ENCODE measurements at places on chromosomes 13 and 19.
A peak's percentile ranks its signal among the peaks of the same experiment; 100 is the strongest.

DNA sequence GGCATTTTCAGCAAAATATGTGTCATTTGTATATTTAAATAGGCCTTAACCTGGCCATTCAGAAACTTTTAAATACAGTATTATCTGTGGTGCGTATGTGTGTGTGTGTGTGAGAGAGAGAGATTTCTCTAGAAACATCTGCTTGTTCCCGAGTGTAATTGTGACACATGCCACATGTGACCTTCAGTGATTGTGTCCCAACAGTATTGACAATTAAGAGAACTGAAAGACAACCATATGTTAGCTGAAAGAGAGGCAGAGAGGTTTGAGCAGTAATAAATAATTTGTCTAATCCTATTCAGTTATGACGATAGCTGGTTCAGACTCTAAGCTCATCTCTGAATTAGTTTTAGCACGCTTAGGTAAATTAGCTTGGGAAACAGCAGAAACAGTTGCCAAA lies 1503.1 kb downstream of the PCDH9 start:
- no peak for DNase-seq

DNA sequence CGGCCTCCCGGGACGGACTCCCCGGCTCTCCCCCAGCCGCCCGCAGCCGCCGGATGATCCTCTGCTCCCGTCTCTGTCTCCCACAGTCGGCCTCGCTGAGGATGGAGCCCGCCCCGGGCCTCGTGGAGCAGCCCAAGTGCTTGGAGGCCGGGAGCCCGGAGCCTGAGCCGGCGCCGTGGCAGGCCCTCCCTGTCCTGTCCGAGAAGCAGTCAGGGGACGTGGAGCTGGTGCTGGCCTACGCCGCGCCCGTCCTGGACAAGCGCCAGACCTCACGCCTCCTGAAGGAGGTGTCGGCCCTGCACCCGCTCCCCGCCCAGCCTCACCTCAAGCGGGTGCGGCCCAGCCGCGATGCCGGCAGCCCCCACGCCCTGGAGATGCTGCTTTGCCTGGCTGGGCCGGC lies 6.8 kb downstream of the ADAT3 start:
- no peak for DNase-seq

- DNase-seq, result no peak
These were observed 4.2 kb downstream of the RPS28 start for GRCh38 chr19:8325454-8325853.

DNA sequence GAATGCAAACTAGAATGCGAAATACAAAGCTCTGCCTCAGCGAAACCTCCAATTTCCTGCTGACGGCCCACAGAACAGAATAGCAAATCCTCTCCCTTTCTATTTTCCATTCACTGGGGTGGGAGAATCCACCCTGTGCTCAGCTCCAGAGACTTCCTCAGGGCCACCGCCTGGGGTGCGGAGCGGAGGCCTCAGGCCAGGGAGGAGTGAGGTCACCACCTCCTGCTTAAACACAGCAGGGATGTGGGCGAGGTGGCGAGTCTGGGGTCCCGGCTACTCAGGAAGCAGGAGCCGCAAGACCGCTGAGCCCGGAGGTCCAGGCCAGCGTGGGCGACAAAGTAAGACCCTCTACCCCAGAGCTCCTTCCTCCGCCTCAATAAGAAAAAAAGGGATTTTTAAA lies 666 bp upstream of the ZNF320 start:
- no peak for DNase-seq

DNA sequence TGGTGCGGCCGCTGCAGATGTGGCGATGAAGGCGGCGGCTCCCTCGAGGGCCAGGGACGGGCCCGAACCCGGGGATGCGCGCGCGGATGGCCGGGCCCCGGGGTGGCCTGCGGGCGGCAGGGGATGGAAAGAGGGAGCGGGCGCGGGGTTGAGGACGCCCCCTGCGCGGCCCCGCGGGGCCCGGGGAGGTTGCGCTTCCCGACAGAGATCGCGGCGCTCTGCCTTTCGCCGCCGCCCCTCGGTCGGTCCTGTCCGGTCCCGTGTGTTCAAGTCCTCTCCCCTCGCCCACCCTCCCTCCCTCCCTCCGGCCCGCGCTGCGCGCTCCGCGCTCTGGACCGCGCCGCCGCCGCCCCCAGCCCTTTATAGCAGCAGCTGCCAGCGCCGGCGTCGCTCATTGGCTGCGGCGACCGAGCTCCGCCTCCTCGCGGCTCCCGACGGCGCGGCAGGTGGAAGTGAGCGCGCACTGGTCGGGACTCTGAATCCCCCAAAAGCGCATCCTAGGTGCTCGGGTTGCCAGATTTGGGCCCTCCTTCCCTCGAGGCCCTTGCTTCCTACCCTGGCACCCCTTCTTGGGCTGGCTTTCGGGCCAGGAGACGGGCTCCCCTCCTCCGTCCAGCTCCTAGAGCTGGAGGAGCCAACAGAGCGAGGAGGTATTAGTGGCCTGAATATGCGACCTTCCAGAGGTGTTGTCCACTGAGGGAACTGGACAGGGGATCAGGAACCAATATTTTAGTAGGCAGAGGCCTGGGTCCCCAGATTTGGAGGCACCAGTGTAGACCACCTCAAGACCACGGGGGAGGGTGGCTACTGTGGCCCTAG lies at the start of gene ELAVL3:
TSS of gene ELAVL3 (minus strand) at position 332 of the 819 bp plus-strand sequence. CDS start 438 bp downstream, outside the sequence.
- peak; percentile 82 for DNase-seq

DNA sequence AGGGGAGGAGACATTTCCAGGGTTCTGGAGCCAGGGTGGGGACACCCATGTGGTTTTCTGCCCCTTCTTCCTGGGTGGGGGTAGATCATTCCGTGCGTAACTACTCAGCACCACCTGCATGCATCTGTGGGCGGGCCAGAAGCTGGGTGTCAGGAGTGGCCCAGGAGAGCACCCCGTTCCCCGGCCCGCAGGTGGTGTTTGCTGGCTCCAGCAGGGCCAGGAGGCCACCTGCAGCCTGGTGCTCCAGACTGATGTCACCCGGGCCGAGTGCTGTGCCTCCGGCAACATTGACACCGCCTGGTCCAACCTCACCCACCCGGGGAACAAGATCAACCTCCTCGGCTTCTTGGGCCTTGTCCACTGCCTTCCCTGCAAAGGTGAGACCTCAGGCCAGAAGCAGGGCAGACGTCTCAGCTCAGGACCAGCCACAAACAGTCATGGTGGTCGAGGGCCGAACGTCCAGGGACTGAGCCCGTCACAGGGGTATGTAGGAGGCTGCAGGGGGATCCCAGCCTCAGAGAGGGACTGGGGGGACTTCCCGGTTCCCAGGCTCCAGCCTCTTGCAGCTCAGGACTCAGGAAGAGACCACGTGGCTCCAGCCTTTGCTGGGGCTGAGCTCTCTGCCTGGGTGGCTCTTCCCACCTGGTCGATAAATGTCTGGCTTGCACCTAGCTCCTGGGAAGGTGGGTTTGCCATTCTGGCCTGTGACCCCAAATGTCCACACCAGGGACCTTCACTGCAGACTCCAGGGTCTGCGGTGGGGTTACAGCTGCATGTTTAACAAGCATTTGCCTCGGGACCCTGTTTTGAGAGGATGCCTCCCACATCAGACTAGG lies 1.6 kb downstream of the FSTL3 start:
- no peak for DNase-seq

GRCh38 chr19:4183967-4184717 lies 1.7 kb downstream of the ANKRD24 start:
- no peak for DNase-seq

- DNase-seq, result no peak
These were observed 14.9 kb downstream of the MAP2K2 start for GRCh38 chr19:4108767-4109625.

DNA sequence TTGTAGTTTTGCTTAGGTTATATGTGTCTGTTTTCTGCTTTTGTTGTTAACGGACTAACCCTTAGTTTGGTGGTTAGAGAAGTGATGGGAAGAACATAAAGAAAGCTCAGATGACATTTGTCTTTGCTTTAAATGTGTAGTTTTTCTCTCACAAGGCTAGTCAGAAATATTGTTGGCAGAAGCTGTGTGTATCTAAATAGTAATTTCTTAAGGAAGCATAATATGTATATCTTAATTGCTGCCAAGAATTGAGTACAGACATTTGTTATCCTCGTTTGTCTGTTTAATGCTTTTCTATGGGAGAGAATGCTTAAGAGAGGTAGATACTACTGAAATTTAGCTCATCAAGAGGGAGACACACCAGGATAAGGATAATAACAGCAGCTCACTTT lies 2.7 kb downstream of the RGCC start:
- DNase-seq, result no peak

GRCh38 chr19:17946965-17947784 lies 14.4 kb downstream of the CCDC124 start:
- no peak for DNase-seq

DNA sequence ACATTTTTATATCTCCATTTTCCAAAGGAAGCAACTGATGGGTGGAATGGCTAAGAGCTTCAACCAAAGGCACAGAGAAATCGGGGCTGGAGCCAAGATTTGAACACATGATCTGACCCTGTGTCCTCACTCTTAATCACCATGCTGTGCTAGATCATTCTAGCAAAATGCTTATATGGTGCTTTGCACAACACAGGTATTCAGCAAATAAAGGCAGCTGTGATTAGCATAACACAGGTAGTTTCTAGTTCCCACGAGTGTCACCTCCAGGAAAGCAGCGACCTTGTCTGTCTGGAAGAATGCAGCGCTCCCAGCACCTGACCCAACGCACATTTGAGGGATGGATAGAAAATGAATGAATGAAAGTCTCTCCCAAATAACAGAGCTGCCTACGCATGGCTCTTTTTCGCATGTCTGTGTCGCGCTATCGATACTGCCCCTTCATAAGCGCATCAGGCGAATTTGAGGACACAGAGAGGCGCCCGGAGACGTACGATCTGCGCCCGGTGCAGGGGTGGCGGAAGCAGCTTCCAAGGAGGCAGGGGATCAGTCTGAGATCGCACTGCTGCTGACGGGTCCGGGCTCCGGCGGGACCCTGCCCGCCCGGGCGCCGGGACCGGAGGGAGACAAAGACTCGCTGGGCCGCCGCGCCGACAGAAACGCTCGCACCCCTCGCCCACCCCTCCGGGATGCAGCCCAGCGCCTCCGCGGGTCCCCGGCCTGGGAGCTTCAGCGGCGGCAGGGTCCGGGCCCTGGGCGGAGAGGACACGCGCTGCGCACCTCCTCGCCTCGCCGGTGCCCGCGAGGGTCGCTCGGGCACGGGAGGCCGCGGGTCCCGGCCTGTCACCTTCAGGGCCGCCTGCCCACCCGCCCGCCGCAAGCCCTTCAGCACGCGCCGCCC lies 609 bp downstream of the EPS15L1 start:
- no peak for DNase-seq

DNA sequence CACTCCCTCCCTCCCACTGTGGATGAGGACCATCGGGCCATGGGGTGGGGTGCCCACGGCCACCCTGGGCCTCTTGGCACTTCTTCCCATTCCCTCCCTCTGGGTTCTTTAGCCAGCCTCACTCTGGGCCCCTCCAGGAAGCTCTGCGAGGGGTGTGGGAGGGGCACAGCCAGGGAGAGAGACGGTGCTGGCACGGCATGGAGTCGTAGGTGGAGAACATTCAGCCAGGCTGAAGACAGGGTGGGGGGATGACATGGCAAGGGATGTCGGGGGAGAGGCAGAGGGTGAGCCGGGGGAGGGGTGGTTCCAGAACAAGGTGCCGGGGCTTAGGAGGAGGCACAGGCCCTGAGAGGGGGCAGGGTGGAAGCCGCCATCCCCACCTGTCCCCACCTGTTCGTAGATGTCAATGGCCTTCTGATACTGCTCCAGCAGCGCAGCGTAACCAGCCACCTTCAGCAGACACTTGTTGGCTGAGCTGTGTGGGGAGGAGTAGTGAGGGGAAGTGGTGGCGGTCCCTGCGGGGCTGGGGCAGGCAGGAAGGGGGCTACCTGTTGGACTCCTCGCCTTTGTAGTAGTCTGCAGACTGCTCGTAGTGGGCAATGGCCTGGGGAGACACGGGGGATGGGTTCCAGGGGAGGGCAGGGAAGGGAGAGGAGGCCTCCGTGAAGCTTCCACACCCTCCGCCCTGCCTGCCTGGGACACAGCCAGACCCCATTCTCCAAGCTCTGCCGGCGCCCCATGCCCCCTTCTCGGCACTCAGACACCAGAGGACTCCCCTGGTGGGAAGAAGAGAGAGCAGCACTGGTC lies 8.8 kb upstream of the KPTN start:
- DNase-seq, result no peak

GRCh38 chr19:17915940-17916593 lies 16.7 kb upstream of the CCDC124 start:
- no peak for DNase-seq

- no peak for DNase-seq
These were observed 23.1 kb upstream of the SPRY2 start for GRCh38 chr13:80363890-80364503.

- DNase-seq, result peak; percentile 87
These were observed 38.2 kb downstream of the NFIC start for GRCh38 chr19:3404324-3405260.

- DNase-seq, result no peak
These were observed 4.2 kb downstream of the ZNF835 start for GRCh38 chr19:56667311-56667870.

GRCh38 chr13:41034881-41035280 lies 15.8 kb upstream of the ELF1 start:
- no peak for DNase-seq

GRCh38 chr13:23384111-23384510 lies 49.4 kb downstream of the SACS start:
- no peak for DNase-seq

- DNase-seq, result no peak
These were observed 952.0 kb downstream of the SLITRK5 start for GRCh38 chr13:88623150-88623549.

DNA sequence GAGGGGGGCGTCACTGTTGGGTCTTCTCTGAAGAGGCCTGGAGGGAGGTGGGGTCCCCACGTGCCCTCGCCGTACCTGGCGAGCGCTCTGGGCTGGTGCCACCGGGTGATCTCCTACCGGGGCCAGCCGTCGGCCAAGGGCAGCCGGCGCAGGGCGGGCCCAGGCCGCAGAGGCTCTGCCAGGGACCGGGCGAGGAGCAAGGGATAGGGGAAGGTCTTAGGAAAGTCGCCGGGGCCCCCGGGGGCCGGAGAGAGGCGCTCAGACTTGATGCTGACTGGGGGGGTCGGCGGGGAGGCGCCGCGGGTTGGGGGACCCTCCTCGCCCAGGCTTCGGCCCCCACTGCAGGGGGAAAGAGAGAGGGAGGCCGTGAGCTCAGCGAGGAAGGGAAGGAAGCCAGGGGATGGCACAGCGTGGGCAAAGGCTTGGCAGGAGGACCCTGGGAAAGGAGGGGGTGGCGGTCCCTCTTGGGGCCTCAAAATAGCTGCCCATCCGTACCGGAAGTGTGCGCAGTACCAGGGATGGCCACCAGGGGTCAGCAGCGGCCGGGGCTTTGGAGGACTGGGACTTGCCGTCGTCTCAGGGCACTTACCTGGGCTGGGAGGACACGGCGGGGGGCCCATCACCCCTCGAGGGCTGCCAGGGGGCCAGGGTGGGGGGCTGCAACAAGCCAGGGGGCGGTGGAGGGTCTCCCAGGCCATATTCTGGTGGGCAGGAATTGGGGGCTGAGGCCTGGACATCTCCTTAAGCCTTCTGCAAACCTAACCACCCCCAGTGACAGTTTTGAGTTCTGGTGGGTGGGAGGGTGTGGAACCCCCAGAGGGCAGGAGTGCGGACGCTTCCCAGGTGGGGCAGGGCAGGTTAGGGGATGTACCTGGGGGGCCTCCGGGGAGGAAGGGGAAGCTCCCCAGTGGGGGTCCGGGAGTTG lies 7.7 kb upstream of the TMEM161A start:
- DNase-seq, result peak; percentile 79

GRCh38 chr13:75352641-75353327 lies 129.2 kb downstream of the TBC1D4 start:
- DNase-seq, result no peak

All from head of caudate nucleus (tissue), 42 donors.